Nucleus accumbens (tissue), 56 donors: ENCODE measurements at places on chromosomes 3 and 15.

DNA sequence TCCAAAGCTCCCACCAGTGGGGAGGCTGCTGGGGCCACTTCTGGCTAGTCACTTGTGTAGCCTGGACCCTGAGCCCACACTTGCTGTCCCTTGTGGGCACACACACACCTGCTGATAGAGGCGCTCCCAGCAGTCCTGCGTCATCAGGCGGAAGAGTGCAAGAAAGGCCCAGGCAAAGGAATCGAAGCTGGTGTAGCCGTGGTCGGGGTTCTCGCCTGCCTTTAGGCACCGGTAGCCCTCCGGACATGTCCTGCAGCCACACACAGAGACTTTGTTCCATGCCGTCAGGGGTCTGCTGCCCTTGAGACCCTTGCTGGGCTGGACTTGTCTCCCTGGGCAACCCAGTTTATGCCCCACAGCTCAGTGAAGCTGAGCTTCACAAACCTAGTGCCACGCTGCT is 42.9 kb downstream of the SCN5A start:
- DNase-seq, result no peak

DNA sequence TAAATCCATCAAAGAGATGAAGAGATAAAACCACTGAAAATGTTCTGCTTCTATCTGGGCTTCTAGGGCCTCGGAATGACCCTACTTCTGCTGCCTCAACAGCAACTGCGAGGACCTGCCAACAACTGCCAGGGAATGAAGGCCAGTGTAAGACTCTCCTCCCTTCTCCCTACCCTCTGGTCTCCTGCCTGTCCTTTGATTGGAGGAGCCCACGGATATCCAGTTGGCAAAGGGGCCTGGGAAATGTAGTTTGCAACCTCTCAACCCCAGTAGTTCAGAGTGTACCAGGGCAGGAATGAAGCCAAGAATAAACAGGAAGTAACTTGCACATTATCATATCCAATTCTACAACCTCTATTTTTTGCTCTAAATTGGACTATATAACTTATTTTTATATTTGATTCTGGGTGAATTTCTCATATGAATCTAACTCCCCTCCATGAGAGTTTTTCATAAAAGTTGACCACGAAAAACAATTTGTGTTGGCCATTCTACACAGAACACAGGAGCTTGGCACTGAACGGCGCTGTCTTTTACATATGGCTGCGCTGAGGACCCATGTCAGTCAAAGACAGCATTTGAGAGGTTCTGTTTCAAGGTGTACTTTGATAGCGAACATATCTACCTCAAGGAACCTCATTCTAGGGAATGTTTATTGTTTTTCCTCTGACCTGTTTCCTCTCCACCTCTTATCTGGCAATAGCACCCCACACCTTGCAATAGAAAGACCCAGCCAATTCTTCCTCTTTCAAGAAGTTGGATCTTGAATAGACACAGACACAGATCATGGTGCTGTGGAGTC is 91.1 kb upstream of the RNF7 start:
- no peak for DNase-seq

DNA sequence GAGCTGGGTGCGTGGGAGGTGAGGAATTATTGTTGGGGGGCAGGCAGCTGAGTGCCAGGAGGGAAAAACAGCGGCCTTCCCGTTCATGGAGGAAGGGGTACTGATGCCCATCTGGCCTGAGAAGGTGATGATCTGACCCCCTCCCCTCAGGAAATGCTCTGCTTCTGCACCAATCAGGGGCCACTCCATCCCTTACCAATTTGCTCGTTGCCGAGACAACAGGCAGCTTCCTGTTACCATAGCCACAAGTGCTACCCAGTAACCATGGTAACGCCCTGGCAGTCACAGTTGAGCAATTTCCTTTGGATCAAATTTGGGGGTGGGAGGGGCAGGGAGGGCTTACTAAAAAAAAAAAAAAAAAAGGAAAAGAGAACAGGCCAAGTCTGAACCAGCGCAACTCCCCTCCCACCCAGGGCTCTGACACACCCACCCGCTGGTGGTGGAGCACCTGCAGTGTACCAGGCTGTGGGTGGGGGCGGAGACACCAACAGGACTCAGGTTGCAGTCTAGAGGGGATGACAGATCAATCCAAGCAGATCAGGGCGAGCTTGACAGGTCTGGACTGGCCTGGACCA is 13.7 kb downstream of the CELF6 start:
- no peak for DNase-seq

GRCh38 chr3:150469931-150470740 is 62.0 kb downstream of the TSC22D2 start:
- no peak for DNase-seq

- no peak for DNase-seq
Observed at GRCh38 chr3:119149484-119149883, 3.5 kb downstream of the TEX55 start.

GRCh38 chr15:40878785-40879184 is 4.8 kb upstream of the RHOV start:
- DNase-seq, result no peak

DNA sequence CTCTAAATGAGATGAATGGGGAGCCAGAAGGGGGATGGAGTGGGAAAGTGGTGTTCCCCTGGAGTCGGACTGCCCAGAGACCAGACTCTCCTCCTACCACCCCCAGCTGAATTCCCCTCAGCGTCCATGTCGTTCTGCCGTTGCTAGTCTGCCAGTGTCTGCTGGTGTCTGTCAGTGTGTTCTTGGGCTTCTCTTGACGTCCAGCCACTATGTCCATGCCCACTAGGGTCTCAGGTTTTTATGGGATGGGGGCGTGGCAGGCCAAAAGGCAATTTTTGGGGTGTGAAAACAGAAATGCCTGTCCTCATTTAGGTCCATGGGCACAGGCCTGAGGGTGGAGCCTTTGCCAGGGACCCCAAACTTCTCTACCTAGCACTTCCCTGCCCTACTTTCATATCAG is 589.6 kb downstream of the IGSF11 start:
- DNase-seq, result no peak

GRCh38 chr3:61664105-61664482 is 102.7 kb downstream of the PTPRG start:
- no peak for DNase-seq

DNA sequence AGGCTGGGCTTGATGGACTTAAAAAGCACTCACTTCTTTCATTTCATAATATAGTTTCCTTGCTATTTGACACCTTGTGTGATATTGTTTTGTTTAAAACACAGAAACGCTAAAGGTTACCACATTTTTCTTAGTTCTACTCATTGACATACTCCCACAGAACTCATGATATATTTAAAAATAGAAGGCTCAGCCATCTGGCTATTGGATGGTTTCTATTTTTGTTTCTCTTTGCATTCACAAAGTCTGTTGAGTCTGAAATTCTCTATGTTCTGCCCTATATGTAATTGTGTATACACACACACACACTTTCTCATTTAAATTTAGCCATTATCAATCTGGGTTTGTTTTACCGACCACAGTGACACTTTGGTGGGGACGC is 128.2 kb downstream of the SOX2 start:
- no peak for DNase-seq

DNA sequence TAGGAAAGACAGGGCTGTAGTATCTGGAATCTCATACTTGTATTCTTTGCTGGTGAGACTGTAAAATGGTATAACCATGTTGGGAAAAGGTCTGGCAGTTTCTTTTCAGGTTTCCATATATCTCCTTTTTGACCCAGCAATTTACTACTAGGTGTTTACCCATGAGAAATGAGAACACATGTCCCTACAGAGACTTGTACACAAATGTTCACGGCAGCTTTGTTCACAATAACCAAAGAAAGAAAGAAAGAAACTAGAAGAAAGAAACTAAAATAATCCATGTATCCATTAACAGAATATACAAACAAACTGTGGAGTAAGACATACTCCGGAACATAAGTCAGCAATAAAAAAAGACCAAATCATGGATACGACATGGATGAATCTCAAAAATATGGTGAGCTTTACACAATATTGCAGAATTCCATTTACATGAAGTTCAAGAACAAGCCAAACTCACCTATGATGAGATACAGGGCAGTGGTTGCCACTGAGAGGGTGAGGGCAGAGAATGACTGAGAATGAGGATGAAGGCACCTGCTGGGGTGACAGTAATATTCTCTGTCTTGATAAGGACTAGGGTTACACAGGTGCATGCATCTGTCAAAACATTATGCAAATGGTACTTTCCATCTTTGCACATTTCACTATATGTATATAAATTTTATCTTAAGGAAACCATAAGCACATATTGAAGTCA is 2.7 kb downstream of the RFTN1 start:
- no peak for DNase-seq

- no peak for DNase-seq
Observed at GRCh38 chr3:30538791-30539190, 67.6 kb upstream of the TGFBR2 start.

- no peak for DNase-seq
Observed at GRCh38 chr15:55942332-55942731, 51.1 kb downstream of the NEDD4 start.

- DNase-seq, result no peak
Observed at GRCh38 chr15:49521802-49522201, 98.8 kb downstream of the FGF7 start.

DNA sequence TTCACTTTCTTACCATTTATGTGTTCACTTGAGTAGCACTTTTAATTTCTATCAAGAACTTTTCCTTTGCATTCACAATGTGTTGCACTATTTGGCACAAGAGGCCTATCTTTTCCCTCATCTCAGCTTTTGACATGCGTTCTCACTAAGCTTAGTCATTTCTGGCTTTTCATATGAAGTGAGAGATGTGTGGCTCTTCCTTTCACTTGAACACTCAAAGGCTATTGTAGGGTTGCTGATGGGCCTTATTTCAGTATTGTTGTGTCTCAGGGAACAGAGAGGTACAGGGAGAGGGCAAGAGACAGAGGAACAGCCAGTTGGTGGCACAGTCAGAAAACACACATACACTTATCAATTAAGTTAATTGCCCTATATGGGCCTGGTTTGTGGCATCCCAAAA is 127.4 kb upstream of the MLF1 start:
- no peak for DNase-seq

DNA sequence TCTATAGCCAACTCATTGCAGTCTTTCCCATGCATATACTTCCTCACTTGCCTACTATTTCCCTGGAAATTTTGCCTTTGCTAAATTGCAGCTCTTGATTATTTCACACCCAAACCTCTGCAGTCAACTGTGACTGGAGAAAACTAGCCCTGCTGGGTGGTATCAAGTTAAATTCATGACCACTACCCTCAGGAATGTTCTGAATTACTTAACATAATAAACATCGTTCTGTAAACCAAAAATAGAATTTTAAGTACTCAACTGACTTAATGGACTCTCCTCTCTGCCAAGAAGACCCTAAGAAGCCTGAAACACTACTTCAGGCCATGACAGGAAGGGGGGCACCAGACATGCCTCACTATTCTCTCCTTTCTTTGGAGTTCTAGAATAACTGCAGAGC is 1278.0 kb upstream of the GBE1 start:
- no peak for DNase-seq

- DNase-seq, result no peak
Observed at GRCh38 chr15:56208185-56208584, 35.5 kb downstream of the RFX7 start.

GRCh38 chr15:70081612-70082011 is 16.1 kb downstream of the TLE3 start:
- no peak for DNase-seq

- no peak for DNase-seq
Observed at GRCh38 chr3:177286034-177286433, 88.8 kb upstream of the TBL1XR1 start.

- DNase-seq, result no peak
Observed at GRCh38 chr3:189625071-189625470, 6.1 kb upstream of the TP63 start.

- DNase-seq, result no peak
Observed at GRCh38 chr15:58459045-58459444, 27.3 kb downstream of the LIPC start.

GRCh38 chr15:55683376-55683775 is 59.6 kb downstream of the PRTG start:
- DNase-seq, result no peak

- DNase-seq, result no peak
Observed at GRCh38 chr15:66294157-66294931, 976 bp downstream of the DIS3L start.

- DNase-seq, result no peak
Observed at GRCh38 chr15:78050441-78050809, 27.1 kb downstream of the TBC1D2B start.

DNA sequence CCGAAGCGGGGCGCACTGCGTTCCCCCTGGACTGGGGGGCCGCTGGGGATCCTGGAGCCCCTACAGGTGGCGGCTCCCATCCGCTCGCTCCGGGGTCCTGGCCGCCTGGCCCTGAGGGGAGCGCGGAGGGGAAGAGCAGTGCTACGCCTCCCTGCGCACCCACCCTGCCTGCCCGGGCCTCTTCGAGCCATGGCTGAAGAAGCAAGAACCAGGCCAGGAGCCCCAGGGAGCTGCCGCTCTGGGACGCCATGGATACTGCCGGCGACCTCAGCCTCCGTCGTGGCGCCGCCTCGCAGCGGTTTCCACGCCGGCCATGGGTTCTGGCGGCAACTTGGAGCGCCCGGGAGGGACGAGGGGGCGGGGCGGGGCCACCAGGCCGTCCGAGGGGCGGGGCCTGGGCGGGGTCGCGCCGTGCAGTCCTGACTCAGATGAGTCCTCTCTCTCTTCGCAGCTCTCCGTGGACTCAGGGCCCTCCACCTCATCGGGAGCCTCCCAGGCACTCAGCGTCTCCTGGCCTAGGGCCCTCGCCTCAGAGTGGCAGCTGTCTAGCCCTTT is 50.9 kb downstream of the MYL3 start:
- DNase-seq, result no peak

DNA sequence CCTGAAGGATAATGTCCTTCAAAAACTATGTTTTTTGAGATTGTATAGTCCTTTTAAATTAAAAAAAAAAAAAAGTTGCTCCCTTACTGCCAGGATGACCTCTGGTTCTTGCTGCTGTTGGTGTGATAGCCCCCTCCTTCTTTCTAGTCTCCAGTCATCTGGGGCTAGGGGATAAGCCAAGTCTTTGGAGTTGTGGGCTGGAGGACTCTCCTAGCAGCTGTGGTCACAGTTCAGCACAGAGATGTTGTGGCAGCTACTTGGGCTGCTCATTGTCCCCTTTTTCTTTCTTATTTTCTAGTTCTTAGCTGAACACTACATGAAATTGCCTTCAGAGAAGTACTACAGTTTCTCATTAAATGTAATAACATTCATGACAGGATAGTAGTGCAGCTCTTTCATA is 39.2 kb upstream of the APH1B start:
- no peak for DNase-seq

- no peak for DNase-seq
Observed at GRCh38 chr3:173846584-173846983, 449.0 kb downstream of the NLGN1 start.

DNA sequence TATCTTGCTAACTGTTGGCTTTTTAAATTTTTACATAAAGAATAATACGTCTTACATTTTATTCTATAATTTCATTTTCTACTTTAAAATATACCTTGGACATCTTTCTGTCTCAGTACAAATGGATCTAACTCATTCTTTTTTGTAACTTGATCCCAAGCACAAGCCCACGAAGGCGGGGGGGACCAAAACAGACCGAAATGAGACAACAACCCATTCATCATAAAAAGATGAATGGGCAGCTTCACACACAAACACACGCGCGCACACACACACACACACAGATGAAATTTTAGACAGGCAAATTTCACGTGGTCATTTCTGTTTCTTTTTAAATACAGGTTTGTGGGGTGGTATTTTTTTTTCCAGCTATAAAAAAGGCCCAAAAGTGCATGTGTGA is 271.3 kb upstream of the TOPAZ1 start:
- no peak for DNase-seq
